ENCODE measurements at places on chromosomes 4 and X.
A peak's percentile ranks its signal among the peaks of the same experiment; 100 is the strongest.

- no peak for DNase-seq
Observed at GRCh38 chr4:39285111-39285795, 80.9 kb downstream of the RFC1 start.

DNA sequence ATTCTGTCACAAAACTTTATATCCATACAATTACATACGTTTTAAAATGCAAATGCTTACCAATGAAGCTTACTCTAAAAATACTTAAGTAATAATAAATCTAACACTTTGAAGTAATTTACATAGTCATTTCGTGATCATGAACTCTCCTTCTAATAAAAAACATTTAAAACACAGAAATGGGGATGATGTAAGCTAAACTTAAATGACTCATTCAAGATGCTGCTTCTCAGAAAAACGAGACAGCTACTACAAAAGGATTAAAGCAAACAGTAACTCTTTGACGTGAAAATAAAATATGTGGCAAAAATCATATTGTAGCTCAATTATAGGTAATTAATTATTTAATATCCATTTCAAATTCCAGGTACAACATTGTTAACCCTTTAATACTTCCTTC lies 148.7 kb downstream of the FGF16 start:
- DNase-seq: no peak

DNA sequence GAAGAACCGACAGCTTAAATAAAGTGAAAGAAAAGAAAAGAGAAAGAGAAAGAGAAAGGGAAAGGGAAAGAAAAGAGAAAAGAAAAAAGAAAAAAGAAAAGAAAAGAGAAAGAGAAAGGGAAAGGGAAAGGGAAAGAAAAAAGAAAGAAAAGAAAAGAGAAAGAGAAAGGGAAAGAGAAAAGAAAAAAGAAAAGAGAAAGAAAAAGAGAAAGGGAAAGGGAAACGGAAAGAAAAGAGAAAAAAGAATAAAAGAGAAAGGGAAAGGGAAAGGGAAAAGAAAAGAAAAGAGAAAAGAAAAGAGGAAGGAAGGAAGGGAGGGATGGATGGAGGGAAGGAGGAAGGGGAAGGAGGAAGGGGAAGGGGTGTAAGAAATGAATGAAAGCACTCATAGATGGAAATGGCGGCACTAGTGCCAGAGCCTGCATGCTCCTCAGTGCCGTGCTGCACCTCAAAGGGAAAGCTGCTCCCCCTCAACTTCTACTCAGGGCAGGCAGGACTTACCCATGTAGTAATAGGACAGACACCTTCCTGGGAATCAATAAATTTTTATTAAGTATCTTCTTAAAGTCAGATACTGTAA lies 70.7 kb downstream of the AFAP1 start:
- no peak for DNase-seq

DNA sequence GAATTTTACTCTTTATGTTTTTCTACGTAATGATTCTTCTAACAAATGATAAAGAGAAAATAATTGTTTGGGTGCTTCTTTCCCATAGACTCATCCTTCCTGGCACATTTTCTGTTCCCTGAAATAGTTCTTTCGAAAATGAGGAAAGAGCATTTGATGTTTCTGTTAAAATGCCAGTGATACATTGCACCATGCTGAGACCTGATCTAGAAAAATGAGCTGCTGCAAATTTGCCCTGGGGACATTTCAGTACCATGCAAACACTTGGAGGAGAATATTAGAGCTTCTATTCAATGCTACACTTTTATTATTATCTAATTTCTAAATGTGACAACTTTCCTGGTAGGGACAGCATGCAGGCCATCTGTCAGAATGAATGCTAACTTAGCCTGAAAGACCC lies 83.3 kb downstream of the C4orf33 start:
- DNase-seq: no peak

DNA sequence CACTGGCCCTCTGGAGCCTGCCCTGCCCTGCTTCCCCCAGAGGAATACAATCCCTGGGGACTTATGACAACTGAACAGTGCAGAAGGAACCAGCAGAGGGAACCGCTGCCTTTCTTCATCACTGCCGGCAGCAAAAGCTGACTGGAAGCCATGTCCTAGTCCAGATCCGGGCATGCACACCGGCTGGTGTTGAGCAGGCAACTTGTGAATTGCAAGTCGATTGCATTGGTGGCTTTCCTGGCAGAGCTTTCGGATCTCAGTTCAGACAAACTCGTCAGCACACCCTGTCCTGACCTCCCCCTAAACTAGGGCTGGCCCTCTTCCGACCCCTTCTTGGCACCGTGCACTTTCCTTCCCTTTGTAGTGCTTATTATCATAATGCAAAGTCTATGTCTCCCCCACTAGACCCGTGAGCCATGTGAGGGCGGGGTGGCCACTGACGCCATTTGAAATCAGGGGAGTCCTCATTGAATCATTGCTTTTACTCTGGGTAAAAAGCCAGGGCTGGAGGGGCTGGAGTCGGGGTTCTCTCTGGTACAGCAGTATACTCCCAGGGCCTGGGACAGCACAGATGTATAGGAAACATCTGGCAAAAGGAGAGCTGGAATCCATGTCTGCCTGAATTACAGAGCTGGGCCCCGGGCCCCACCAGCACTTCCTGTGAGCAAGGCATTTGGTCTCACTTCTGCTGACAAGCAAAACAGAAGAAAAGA lies 1.8 kb downstream of the ARHGAP4 start:
- DNase-seq: peak; percentile 69

DNA sequence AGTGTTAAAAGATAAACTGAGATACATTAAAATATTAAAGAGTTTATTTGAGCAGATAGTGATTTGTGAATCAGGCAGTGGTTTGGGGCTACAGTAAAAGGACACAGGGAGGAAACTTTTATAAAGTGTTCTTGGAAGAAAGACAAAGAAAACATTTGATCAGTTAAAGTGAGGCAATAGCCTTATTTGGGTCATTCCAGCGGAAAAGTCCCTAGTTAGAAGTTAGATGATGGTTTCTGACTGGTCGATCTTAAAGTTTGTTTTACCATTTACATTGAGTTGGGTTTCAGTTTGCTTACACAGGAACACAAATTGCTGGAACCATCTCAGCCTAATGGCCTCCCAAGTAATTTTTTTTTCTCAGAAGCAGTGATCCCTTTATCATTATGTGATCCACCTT lies 69.7 kb downstream of the PPP1R2C start:
- DNase-seq: no peak

DNA sequence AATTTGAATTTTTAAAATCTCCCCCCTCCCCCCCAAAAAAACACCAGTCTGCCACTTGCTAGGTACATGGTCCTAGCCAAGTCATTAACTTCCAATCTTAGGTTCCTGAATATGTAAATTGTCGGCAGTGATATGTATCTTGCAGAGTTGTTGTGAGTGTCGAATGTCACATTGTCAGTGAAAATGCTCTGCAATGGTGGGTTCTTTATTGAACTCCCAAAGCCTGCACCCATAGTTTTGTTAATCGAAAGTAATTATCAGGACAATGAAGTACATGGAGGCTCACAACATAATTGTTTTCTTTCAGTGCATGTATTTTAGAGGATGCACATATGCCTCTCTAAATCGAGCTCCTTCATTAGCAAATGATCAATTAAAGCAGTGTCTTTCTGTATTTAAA lies 185.6 kb upstream of the S100G start:
- DNase-seq: no peak

DNA sequence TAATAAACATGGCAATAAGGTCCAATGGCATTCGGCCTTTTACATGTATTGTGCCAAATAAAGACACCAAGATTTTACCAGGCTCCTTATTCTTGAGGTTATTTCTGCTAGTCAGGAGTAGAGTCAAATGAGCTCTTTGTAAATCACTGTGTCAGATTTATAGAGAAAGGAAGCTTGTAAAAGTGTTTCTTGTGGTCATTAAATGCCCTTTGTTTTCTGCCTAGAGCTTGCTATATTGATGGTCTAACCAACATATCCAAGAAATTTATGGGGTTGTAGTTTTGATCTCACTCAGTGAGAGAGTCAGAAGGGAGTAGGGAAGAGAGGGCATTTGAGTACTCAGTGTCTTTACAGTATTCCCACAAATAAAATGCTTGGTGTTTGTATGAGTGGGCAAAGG lies 86.2 kb upstream of the FRMPD4 start:
- no peak for DNase-seq

DNA sequence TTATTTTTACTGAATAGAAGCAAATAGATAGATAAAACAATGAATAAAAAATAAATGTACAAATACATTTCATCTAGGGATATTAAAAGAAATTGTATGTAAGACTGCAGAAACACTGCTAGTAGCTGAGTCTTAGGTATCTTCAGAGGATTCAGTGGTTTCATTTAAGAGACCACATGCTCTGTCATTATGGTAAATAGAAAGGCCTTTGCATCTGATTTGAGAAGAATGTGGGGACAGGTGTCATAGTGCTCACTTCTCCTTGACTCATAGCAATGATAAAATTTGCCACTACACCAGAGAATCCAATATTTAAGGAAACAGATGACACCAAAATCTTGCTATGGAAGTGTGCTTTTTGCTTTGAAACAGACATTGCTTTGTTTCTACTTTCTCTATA lies 59.8 kb upstream of the PPP1R2C start:
- peak; percentile 21 for DNase-seq

GRCh38 chr4:93827272-93827947 lies 1.1 kb upstream of the ATOH1 start:
- no peak for DNase-seq

- DNase-seq: no peak
Observed at GRCh38 chr4:148426643-148427042, 15.6 kb downstream of the NR3C2 start.

GRCh38 chrX:113699939-113700338 lies 859.3 kb upstream of the AMOT start:
- DNase-seq: no peak

DNA sequence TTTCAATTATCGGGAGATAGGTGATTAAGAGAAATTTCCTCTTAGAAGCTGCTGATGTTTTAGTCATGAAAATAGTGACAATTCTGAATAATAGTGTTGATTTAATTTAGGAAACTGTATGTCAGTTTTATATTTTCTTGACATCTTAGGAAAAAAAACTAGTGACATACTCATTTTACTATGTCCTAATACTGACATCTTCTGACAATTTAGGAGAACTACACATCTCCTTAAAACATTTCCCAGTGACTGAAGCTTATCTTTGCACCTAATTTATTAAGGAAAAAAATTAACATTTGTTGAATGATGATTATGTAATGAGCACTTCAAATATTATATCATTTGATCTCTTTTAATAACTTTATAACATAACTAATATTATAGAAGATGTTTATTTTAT lies 42.0 kb upstream of the RBMXL3 start:
- peak; percentile 1 for DNase-seq

- peak; percentile 63 for DNase-seq
Observed at GRCh38 chr4:39976945-39977488, 694 bp downstream of the PDS5A start.

- peak; percentile 89 for DNase-seq
Observed at GRCh38 chr4:1726146-1726934, 5.0 kb downstream of the TACC3 start.

GRCh38 chr4:182826391-182826790 lies 90.8 kb downstream of the DCTD start:
- DNase-seq: peak; percentile 62

- no peak for DNase-seq
Observed at GRCh38 chr4:2599304-2599654, 62.8 kb downstream of the FAM193A start.

GRCh38 chrX:69024161-69024736 lies 141.0 kb downstream of the PJA1 start:
- no peak for DNase-seq

DNA sequence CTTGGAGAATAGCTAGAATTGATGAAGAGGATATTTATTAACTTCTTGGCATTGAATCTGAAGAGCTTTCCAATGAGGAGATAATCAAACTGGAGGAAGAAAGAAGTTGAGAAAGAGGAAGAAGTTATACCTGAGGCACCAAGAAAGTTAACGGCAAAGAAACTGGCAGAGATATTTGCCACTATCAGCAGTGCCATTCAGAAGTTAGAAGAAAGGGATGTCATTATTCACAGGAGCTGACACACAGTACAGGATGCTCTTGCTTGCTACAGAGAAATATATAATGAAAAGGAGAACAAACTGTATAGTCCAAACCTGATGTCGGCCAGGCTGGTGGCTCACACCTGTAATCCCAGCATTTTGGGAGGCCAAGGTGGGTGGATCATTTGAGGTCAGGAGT lies 64.5 kb downstream of the MCUB start:
- no peak for DNase-seq

- DNase-seq: no peak
Observed at GRCh38 chrX:40719731-40720130, 15.6 kb downstream of the MED14 start.

GRCh38 chr4:77650787-77651186 lies 45.2 kb downstream of the CXCL13 start:
- DNase-seq: no peak

DNA sequence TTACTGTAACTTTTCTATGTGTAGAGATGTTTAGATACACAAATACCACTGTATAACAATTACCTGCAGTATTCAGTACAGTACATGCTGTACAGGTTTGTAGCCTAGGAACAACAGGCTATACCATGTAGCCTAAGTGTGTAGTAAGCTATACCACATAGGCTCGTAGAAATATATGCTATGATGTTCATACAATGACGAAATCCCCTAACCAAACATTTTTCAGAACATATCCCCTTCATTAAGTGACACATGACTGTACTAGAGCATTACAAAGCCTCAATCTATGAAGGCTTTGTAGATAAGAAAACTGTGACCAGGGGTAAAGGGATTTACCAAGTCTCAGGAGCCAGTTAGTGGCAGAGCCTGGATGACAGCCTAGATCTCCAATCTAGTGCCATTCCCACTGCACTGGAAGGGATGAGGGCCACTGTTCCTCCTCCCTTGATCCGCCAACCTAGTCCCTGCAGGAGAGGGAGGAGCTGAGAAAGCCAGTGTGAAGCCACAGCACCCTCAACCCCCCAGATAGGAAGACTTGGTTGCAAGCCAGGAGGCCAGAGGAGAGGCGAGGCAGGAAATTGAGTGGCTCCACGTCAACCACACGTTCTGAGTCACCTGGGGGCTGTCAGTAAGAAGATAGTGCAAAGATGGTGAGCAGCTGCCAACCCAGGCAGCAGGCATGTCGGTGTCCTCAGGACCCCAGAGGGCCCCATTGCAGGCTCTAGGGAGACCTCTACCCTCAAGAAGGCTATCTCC lies 227.7 kb downstream of the BCOR start:
- DNase-seq: peak; percentile 75

DNA sequence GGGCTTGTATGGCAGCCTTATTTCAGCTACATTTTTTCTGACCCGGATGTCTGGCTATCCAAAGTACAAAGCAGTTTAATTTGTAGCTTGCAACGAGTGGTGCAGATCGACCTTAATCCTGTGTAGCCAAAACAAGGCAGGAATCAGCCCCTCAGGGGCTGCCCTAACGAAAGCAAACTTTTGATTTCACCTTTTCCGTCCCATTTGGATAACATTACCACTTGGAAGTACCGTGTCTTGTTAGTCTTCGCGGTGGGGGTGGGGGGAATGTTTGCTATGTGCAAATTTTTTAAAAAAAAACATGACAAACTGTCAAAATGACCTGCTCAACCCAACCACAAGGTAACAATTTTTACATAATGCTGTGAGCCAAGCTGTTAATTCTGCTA lies 766 bp upstream of the DNAJB14 start:
- DNase-seq: no peak

- no peak for DNase-seq
Observed at GRCh38 chr4:147928400-147928799, 196.5 kb downstream of the ARHGAP10 start.

- DNase-seq: no peak
Observed at GRCh38 chr4:108184453-108185049, 15.8 kb upstream of the LEF1 start.

GRCh38 chr4:86939729-86940575 lies 5.1 kb downstream of the AFF1 start:
- DNase-seq: peak; percentile 97

GRCh38 chr4:115154826-115155225 lies 41.4 kb upstream of the NDST4 start:
- DNase-seq: no peak
